NCI-H1092 treated with DMSO at 0.1 percent for 48 hours (cell line): ENCODE measurements at places on chromosomes 6 and 20.

- DNase-seq, result peak; percentile 3
These were observed 317.4 kb downstream of the SAMD5 start for GRCh38 chr6:147825848-147826247.

- no peak for DNase-seq
These were observed 115.1 kb downstream of the JAG1 start for GRCh38 chr20:10558635-10559187.

DNA sequence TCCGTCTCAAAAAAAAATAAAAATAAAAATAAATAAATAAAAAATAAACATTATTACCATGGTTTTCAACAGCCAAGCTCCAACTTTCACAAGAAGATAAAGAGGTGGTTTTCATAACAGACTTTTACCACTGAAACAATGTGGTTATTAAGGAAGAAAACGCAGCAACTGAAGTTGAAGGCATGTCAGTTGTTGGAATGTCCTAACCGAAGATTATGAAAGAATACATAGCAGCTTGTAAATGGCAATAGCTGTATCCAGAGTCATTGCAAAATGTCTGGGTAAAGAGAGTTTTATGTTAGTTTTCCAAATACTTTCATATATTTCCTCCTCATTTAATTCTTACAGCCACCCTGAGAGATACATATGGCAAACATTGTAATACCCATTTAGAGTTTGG lies 161.6 kb upstream of the MARCKS start:
- DNase-seq, result no peak

GRCh38 chr6:18391023-18391422 lies 3.9 kb downstream of the RNF144B start:
- DNase-seq, result no peak

- DNase-seq, result no peak
These were observed 30.8 kb downstream of the LAMA5 start for GRCh38 chr20:62336329-62336728.

DNA sequence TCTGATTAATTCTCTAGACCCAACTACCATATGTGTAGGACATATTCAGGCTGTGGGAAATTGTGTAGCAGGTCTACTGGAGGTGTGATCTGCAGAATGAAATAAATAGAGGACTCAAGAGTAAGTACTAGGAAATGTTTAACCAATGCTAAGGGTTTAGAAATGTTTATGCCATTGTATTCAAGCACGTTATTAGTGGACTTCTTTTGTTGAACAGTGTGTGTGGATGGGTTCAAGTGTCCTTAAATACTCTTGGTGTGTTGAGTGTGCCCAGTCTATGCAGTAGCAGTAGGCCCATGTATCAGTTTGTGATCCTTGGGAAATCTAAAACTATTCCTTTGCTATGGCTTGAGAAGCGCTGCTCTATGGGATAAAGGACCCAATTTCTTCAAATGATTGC lies 112.1 kb downstream of the FARS2 start:
- no peak for DNase-seq

DNA sequence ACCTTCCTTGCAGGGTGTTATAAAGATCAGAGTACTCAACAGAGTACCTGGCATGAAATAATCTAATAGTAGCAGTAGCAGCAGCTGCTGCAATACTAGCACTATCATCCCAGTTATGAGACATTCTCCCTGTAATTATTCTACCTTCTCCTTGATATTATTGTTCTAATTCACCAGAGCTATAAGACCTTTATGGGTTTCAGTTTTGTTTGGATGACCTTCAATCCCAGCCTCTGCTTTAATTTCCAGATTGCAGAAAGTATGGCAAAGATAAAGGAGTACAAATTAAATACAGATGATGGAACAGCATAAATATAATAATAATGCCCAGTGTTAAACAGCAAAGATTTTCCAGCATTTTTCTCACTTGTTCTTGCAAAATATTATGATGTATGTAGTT lies 150.5 kb upstream of the MYLIP start:
- DNase-seq, result no peak

DNA sequence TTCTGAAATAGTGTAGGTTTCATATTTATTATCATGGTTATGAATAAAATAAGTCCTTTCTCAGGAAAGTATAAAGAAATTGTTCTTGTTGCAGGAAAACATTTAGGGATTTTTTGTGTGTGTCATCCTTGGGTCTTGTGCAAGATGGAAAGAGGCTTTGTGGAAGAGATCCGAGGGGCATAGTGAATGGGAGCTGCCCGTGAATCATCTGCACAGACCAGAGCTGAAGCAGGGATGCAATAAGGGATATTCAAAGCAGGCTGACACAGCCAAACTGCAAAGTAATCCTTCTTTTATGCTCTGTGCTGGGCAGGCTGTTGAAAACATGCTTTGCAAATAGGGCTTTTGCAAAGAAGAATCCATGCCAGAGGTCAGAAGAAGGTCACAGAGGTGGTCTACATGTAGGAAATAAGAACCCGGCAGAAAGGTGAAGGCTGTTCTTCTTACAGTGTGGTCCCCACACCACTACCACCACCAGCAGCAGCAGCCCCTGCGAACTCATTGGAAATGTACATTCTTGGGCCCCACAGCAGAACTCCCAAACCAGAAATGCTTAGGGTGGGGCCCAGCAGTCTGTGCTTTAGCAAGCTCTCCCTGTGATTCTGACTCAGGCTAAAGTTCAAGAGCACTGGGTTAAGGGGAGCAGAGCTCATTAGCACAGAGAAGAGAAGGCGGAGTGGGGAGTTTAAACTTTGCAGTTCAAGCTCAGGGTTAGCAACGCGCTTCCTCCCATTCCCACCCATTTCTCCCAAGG lies 237.6 kb downstream of the QKI start:
- DNase-seq, result no peak

DNA sequence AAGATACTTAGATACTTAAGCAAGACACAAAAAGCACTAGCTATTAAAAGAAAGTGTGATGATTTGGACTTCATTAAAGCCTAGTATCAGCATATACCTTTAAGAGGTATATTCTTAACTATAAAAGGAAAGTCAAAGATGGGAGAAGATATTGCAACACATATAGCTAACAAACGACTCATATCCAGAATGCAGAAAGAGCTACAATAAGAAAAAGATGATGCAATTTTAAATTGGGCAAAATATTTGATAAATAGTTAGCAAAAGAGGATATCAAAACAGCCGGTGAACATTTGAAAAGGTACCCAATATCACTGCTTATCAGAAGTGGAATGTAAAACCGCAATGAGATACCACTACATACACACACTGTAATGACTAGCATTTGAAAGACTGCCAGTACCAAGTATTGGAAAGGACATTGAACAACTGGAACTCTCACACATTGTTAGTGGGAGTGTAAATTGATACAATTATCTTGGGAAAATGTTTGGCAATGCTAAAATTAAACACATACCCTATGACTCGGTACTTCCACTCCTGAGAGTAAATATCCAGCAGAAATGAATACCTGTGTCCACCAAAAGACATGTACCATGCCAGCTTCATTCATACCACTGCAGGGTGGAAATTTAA lies 25.7 kb downstream of the MUC22 start:
- DNase-seq, result no peak

GRCh38 chr20:23232679-23233308 lies 117.8 kb upstream of the NXT1 start:
- DNase-seq, result no peak

DNA sequence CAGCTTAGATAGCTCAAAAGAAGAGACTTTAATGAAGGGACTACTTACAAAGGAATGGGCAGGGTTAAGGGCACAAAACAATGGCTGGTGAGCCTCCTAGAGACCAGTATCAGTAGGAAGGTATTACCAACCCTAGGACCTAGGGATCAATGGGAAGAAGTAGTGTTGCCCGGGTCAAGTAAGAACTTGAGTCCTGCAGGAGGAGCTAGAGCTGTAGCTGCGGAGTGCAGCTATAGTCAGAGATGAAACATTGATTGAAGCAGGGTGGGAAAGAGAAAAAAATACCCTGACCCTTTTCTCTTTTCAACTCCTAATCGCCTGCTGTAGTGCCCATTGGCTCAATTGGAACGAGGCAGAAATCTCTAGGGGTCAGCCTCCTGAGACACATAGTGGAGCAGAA lies 144.0 kb downstream of the FLRT3 start:
- no peak for DNase-seq

DNA sequence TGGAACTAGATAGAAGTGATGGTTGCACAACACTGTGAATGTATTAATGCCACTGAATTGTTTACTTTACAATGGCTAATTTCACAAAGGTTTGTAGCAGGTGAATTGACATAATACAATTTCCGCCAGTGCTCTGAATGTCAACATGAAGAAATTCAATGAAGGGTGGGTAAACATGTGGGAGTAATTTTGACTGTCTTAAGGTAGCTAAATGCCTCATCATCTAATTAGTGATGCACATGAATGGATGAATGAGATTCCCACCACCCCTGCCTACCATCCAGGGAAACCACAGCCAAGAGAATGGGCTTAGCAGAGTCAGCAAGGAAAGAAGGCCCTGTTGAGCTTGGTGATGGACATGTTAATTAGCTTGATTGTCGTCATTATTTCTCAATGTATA lies 275.3 kb downstream of the ALDH8A1 start:
- DNase-seq, result peak; percentile 54

DNA sequence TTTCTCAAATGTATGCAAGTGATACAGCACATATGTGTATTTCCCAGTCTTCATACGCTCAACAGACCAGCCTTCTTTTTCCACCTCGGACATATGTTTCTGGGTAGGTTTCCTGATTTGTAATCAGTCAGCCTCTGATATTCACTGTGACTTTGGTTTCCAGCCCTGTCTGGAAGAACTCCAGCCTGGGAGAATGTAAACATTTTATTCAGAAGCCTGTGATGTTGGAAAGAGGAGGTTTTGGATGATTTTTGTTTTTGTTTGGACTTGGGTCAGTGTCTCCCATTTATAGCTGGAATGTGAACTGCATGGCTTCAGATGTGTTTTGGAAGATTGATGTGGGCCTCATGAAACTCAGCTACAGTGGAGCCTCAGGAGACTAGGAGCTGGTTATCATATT lies 172.2 kb upstream of the CENPW start:
- no peak for DNase-seq

GRCh38 chr6:9100869-9101580 lies 665.7 kb upstream of the SLC35B3 start:
- DNase-seq, result no peak

GRCh38 chr6:32212076-32212760 lies 11.6 kb downstream of the NOTCH4 start:
- no peak for DNase-seq

DNA sequence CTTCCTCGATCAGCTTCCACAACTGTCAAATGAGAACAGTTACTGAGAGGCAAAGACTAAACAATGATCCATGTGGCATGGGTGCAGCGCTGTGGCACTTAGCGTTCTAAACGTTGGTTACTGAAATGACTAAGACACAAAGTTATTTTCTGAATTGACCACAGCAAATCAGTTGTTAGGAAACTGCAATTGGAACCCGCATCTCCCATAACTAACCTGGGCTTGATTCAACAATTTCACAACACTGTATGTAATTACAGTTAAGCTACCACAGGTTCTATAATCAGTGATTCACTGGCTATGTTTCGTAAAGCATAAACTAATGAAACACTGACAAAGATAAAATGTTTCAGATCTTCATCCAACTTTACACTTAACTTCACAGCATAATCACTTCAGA lies 12.5 kb downstream of the WDR27 start:
- DNase-seq, result no peak

GRCh38 chr20:16505894-16506293 lies 67.4 kb downstream of the KIF16B start:
- no peak for DNase-seq

DNA sequence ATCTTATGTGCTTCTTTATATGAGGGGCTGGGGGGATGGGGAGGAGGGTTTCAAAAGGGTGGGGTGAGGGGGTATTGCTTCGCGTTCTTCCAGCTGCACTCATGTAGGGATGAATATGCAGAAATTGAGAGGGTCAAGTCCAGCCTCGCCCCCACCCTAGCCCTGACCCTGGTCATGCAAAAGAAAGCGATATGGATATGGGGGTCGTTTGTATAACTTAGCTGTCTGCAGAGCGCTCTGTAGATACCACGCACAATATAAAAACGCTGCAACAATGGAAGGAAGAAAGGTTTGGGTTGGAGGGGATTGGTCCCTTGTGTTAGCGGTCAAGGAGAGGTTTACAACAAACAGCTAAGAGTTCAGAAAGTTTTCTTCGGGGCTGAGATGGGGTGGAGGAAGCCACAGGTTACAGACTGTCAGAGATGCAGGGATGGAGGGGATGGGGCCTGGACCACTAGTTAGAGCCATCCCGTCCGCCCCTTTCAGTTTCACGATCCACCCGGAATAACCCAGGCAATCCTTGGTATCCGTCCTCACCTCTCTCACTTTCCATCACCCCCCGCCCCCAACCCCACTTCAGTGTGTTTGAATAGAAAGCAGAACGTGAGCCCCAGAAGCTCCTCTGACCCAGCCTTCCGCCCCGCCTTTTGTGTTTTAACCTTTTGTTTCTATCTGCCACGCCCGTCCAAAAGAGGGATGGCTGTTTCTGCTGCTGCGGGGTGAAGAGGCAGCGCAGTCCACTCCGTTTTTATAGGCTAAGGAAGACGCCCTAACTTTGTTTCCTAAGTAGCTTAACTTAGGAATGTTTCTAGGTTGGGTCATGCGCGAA lies 73.5 kb downstream of the SOX4 start:
- DNase-seq, result no peak

- no peak for DNase-seq
These were observed 53.6 kb downstream of the MDGA1 start for GRCh38 chr6:37643851-37644672.

GRCh38 chr20:45083127-45083526 lies 17.8 kb downstream of the KCNS1 start:
- DNase-seq, result no peak

GRCh38 chr6:27672113-27672799 lies 199.4 kb upstream of the ZNF184 start:
- no peak for DNase-seq

- no peak for DNase-seq
These were observed 230.2 kb upstream of the PLN start for GRCh38 chr6:118317581-118318563.

- no peak for DNase-seq
These were observed 43.8 kb downstream of the TAF4 start for GRCh38 chr20:62021793-62022385.
